Stimulated activated CD8-positive, alpha-beta memory T cell treated with anti-CD3 and anti-CD28 coated beads, Interleukin-2, amount 100 ng/mL, for 1 hour (primary cell): ENCODE measurements at places on chromosomes 1 and 21.

DNA sequence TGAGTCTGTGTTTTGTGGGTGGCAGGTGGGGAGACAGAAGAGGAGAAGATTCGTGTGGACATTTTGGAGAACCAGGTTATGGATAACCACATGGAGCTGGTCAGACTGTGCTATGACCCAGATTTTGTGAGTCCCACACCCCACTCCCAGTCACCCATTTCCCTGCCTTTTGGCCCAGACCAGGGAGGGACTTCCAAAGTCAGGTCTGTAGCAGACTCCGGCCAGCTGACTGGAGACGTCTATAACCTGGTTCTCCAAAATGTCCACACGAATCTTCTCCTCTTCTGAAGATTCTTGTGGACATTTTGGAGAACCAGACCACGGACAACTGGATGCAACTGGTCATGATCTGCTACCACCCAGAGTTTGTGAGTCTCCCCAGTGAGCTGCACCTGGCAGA, 1.6 kb downstream of the GSTM5 start:
- no peak for DNase-seq

GRCh38 chr1:206833106-206833680, 32.2 kb upstream of the IL20 start:
- DNase-seq: no peak

DNA sequence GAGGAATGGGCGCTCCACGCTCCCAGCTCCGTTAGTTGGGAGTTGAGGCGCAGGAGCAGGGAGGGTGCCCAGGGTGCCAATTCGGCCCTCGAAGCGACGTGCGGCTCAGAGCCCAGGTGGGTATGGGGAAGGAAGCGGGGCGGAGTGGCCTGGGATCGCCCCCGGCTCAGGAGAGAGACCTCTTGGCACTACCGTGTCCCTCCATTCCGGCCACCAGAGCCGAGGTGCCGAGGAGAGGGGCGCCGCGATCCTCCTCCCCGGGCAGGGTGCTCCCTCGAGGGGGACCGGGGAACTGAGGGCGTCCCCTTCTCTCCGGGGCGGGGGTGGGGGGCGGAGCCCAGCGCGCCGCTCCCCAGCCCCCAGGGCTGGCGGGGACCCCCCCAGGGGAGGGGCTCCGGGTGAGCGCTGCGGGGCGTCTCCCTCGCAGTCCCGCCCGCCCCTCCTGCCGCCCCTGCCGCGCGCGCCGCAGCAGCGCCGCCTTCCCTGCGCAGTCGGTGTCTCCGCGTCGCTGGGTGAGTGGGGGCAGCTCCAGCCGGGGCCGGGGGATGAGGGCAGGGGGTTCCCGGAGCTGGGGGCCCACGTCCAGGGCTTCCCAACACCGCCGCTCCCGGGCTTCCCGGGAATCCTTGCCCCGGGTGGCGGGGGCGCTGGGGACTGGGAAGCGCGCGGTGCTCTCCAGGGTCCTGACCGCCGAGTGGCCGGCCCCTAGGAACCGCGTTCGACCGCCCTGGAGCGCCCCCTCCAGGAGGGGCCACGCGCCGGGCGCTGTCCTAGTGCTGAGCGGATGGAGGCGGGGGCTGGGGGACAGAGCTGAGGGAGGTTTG, at the start of gene HPCA:
HPCA (plus strand) TSS at position 488 of the 824 bp plus-strand sequence. CDS start 2,408 bp downstream, outside the sequence.
- DNase-seq: no peak

- DNase-seq: no peak
These were observed 15.7 kb downstream of the GPR3 start for GRCh38 chr1:27408151-27408550.

GRCh38 chr1:5447503-5447960, 544.7 kb downstream of the NPHP4 start:
- no peak for DNase-seq

- no peak for DNase-seq
These were observed 65.6 kb upstream of the DAB1 start for GRCh38 chr1:57489358-57490036.

- no peak for DNase-seq
These were observed 1.1 kb upstream of the COQ8A start for GRCh38 chr1:226938903-226939437.

- peak; percentile 18 for DNase-seq
These were observed 17.3 kb upstream of the PCSK9 start for GRCh38 chr1:55021942-55022546.

DNA sequence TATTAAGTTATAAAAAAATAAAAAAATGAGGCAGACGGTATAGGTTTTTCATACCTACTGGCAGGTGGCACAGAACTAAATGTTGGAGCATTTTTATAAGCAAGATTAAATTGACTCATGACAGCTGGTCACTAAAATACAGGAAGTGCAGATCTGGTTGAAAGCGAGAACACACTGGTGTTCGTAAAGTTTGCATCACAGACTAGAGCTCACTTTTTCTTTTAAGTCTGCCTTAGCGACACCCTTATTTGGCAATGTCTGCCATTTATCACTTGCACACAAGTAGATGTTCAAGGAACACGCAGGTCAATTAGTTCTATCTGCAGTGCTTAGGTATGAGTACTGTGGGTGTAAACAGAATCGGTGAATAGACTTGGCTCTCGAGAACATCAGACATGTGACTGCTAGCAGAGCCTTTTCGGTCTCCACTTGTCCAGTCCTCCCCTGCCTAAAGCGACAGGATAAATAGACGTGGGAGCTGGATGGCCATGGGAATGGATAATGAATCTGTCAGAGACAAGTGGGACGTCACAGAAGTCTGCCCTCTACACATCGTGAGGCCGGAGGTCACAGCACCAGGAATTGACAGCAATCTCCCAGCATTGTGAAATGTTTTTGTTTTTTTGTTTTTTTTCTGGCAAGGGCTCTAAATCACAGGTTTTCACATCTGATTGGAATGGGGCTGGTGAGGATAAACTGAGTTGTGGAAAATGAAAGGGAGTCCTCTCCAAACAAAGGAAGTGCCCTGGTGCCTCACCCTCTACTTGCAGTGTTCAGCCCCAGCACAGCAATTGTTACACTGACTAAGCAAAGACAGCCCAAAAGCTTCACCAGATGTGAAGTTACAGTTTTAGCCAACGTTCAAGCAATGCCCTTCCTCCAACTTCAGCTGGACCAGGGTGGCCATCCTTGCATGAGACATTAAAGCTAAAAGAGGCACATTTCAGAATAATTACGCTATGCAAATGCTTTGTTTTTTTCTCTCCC, 248.9 kb downstream of the NTNG1 start:
- no peak for DNase-seq

GRCh38 chr1:150931773-150932172, 5.6 kb downstream of the SETDB1 start:
- no peak for DNase-seq

DNA sequence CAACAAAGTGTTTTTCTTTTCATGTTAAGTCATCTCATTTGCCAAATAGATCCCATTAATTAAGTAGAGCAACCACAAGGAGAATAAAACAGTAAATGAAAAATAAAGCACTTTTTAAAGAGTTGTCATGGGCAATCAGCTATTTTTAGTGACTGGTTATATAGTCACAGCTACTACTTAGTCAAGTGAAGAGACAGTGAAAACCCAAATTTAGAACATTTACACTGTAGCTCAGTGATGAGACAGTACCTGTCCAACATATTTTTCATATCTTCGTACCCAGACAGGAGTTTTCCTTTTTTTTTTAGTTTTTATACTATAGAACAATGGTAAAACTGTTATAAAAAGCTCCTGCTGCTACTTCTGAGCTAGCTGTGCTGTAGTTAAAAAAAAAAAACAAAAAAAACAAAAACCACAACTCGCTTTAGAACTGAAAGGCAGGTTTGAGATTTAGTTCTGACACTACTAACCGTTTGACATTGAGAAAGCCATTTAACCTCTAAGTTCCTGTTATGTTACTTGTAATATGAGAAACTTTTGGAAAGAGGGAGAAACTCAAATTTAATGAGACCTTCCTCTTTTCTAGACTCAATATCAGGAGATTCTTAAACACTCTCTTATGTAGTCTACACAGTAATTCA, 777.5 kb downstream of the ADGRL2 start:
- no peak for DNase-seq

- no peak for DNase-seq
These were observed 91.6 kb upstream of the COL6A1 start for GRCh38 chr21:45889961-45890360.

DNA sequence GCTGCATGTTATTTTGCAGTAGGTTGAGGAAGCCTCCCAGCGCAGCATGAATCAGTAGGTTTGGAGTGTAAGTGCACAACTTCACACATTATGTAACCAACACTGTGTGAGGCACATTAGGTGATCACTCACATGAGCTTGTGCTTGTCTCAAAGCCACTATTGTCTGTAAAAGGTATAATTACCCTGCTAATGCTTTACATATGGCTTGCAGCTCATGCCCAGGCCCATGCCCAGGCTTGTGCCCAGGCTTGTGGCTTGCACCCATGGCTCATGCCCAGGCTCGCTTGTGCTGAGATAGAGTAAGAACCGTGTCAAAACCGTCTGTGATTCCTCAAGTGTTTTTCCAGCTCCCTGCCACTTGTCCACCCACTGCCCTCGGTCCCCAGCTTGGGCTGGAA, 596.3 kb downstream of the LTN1 start:
- no peak for DNase-seq

GRCh38 chr21:31136891-31137290, 98.6 kb upstream of the KRTAP19-8 start:
- no peak for DNase-seq

- no peak for DNase-seq
These were observed 101.9 kb downstream of the PLPP3 start for GRCh38 chr1:56477164-56478111.

GRCh38 chr1:119656410-119656955, 8.4 kb upstream of the ZNF697 start:
- no peak for DNase-seq

- DNase-seq: no peak
These were observed 55.4 kb upstream of the KIF26B start for GRCh38 chr1:245099401-245099800.

GRCh38 chr1:19128968-19129514, 81.0 kb downstream of the UBR4 start:
- no peak for DNase-seq

DNA sequence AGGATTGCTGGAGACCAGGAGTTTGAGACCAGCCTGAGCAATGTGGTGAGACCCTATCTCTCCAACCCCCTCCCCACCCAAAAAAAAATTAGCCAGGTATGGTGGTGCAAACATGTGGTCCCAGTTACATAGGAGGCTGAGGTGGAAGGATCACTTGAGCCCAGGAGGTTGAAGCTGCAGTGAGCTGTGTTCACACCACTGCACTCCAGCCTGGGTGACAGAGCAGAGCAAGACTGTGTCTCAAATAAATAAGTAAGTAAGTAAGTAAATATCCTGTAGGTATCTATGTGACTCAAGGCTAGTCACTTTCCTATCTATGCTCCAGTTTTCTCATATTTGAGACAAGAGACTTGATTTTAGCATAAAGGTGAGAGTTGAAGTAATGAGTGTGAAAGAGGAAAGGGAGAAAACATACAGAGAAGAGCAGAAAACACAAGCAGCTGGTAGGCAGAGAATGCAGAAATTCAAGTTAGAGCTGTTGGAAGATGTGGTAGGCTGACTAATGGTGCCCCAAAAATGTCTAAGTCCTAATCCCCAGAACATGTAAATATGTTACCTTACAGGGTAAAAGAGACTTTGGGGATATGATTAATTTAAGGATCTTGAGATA, 7.5 kb downstream of the PPP1R12B start:
- DNase-seq: no peak

- no peak for DNase-seq
These were observed 281.3 kb downstream of the VAV3 start for GRCh38 chr1:107683683-107684082.

- no peak for DNase-seq
These were observed 233.4 kb downstream of the TM2D1 start for GRCh38 chr1:61491497-61491896.

DNA sequence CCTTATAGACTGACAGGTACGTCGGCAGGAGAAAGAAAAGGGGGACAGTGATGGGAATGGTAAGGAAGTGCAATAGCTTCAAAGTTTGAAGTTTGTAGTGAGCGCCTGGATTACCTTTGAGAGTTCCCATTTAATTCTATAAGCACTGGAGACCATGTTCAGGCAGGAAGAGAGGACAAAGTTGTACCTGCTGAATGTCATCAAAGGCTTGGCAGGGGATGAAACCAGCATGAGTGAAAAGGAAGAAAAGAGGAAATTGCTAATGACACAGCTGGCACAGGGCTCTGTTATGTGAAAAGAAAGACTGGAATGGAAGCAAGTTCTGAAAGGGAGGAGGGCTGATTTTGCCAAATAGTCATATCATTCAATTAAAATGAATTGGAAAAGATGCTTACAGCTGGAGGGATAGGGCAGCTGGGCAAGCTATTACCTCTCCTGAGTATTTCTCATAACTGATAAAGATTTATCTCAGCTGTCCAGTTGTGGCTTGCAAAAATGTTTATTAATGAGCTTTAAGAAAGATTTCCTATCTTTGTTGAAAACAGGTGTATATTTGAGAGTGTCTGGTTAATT, 109.2 kb downstream of the HMCN1 start:
- DNase-seq: no peak

- DNase-seq: no peak
These were observed 4.9 kb upstream of the C1orf74 start for GRCh38 chr1:209789245-209789644.

- DNase-seq: no peak
These were observed 69.3 kb downstream of the FOXD2 start for GRCh38 chr1:47507144-47507543.

DNA sequence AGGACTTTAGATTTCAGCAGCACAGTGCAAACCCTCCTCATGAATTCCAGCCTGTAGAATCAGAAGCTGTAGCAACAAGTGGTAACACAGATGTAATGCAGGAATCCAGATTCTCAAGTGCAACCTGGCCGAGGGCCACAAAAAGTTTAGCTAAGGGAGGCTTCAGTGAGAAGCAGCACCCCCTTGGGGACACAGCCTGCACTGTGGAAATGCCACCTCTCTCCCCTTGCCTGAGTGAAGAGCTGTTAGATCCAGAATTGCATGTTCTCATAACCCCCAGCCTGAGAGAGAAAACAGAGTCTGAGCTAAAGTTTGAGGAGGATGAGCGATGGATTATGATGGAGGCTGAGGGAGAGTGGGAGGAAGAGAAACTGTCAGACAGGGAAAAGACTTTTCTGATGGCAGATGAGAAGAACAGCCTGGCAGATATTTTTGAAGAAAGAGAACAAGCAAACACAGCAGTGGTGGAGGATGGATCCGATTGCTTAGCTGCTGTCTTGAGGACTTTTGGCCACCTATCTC, 80.5 kb upstream of the BMP8A start:
- peak; percentile 23 for DNase-seq

- DNase-seq: no peak
These were observed 28.3 kb downstream of the CD160 start for GRCh38 chr1:145747398-145748247.

DNA sequence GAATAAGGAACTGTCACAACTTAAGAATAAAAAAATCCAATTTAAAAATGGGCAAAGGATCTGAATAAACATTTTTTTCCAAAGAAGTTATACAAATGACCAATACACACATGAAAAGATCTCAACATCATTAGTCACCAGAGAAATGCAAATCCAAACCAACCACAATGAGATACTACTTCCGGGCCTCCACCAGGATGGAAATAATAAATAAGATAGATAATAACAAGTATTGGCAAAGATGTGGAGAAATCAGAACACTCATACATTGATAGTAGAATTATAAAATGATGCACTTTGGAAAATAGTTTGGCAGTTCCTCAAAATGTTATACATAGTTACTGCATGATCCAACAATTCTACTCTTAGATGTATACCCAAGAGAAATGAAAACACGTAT, 18.7 kb downstream of the ZSWIM5 start:
- DNase-seq: no peak
